ENCODE measurements at places on chromosomes 13 and 19.

- DNase-seq: no peak
Measured at GRCh38 chr13:44697058-44697457, 120.9 kb upstream of the TSC22D1 start.

- no peak for DNase-seq
Measured at GRCh38 chr13:110187641-110188161, 119.3 kb downstream of the COL4A1 start.

GRCh38 chr19:51240866-51241265, 10.0 kb upstream of the SIGLECL1 start:
- DNase-seq: no peak

DNA sequence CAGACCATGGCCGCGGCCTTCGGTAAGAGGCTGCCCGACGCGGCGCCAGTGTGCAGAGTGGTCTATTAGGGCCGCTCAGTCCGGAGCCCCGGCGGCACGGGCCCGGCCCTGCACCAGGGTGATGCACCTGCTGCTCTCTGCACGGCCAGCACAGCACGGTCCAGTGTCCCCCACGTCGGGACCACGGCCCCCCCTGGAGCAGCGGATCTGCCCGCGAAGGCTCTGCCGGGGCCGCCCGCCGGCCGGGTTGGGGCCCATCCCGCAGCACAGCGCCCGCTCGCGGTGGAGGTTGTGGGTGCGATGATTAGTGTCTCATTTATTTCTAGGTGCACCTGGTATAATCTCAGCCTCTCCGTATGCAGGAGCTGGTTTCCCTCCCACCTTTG, 7.9 kb downstream of the PTBP1 start:
- no peak for DNase-seq

GRCh38 chr13:28496188-28496564, 1.2 kb upstream of the FLT1 start:
- no peak for DNase-seq

GRCh38 chr13:111017755-111018459, 97.2 kb upstream of the ARHGEF7 start:
- no peak for DNase-seq

DNA sequence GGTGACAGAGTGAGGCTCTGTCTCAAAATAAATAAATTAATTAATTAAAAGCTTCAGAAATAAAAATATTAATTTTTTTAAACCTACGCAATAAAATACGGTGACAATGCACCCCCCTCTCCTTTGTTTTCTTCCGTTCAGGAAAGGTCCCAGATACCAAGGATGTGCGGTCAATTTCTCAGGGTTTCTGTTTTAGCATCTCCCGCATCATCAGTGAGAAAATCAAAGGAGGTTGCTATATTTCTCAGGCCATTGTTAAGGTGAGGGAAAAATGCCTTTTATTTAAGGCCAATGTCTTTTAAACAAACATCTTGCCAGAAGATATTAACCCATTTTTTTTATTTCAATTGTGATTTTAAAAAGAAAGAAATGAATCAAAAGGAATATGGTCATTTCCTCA, 111.7 kb downstream of the INSR start:
- no peak for DNase-seq

GRCh38 chr19:29840066-29840950, 28.5 kb downstream of the CCNE1 start:
- no peak for DNase-seq

DNA sequence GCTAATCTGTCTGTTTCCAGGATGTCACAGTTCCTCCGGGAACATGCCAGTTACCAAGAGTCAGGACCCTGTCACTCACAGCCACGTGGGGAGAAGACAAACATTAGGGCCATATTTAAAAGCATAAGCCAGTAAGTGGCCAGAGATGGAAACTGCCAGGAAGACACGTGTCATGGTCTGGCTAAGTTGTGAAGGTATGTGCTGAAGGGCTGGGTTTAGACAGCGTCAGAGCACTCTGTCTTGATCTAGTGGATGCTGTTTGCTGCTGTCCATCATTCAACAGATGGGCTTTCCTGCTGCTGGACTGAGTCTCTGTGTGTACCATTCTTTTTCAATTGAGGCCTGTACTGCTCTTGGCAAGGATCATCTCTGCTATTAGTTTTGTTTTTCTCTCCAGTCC, 128.6 kb downstream of the HS6ST3 start:
- no peak for DNase-seq

GRCh38 chr19:1310853-1311180, 25.1 kb downstream of the EFNA2 start:
- DNase-seq: no peak

DNA sequence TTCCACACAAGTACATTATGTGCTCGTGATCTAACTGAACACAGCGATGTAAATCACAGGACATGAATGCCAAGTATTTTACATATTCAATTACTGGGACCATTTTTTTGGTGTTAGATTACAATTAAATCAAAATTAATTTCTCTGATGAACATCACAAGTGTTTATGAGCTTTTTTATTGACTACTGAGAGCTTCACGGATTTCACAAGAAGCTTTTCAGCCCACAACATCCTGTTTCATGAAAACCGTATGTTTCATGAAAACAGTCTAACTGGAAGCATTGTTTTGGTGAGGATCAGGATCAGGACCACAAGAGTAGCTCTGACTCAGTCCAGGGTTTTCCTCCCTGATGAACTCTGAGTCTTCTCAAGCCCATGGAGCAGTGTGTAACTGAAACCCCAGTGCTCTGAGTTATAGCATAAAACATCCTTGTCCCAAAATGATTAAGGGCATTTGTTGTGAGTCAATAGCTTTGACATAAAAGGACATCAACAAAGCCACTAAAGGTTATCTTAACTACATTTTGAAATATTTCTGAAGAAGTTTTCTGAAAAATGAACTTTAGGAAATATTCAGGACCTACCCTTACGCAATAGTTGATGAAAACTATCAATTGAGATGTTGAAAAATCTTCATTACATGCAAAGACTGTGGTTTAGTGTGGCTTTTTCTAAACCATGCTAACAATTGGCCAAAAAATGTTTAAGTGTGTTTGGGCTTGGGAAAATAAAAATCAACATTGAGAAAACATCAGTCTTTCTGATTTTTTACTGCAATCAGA, 49.3 kb downstream of the UFM1 start:
- no peak for DNase-seq

DNA sequence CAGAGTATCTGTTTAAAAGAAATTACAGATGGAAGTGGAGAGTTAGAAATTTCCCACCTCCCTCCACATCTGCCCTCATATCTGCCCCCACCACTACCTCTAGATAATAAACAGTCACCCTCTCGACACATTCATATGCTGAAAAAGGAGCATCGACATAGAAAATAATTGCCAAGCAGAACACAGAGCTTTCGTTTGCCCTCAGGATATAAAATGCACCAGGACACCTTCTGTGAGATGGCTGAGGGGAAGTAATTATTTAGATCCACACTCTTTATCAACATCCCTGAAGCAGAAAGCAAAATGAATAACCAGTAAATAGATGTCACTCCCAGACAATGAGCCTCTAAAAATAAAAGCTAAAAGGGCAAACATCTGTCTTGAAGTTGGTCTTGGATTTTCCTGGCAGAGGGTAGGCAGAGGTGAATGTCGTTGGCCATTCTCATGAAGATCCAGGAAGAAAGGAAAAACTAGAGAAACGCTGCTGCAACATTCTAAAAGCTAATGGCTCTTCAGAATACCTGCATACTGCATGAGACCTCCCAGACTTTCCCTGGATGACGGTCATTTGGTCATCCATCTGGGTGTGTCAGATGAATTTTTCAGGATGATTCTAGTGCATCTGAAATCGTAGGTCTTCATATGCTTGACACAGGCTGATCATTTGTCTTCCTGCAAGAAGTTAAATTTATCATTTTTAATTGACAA, 527.5 kb downstream of the RFC3 start:
- no peak for DNase-seq

GRCh38 chr19:1265615-1266128, 3.5 kb upstream of the CIRBP start:
- DNase-seq: no peak

DNA sequence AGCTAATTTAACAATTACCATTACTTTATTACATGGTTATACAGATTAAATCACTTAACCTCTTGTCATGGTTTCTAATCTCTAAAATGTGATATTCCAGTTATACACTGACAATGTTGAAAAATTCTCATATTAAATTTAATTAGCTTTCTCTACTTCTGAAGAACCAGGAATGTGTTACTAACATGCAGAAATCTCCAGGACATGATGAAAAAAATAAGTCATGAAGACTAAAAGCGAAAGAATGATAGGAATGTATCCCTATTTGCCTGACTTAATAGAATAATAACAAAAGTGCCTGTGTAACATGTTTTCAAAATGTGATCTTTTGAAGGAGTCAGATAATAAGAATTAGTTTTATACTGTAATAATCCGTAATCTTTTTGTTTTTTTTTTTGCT, 2823.7 kb upstream of the PCDH20 start:
- DNase-seq: no peak

GRCh38 chr13:77397636-77398035, 70.7 kb upstream of the MYCBP2 start:
- DNase-seq: no peak

DNA sequence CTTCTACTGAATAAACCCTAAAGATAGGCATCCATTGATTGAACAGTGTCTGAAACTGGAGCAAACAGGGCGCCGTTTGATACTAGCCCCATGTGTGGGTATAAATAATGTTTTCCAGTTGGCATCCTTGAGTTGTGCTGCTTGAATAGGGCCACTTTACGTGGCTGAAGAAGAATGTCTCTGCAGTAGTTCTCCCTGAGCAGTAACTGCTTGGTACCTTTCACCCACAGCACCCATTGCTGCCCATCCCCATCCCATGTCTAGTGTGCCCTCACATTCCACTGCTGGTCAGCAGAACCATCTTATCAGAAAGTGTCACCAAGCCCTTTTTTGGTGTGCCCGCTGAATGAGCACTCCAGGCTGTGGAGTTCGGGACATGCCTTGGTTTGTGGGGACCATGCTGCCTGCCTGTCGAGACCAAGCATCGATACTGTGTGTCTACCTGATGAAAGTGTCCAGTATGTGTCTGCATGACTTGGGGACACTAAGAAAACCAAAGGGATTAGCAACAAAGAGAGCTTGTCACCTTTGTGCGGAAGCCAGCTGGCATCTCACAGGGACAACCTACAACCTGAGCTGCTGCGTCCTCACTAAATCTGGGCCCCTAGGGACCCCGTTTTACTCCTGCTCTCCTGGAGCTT, 162.0 kb downstream of the TM9SF2 start:
- no peak for DNase-seq

DNA sequence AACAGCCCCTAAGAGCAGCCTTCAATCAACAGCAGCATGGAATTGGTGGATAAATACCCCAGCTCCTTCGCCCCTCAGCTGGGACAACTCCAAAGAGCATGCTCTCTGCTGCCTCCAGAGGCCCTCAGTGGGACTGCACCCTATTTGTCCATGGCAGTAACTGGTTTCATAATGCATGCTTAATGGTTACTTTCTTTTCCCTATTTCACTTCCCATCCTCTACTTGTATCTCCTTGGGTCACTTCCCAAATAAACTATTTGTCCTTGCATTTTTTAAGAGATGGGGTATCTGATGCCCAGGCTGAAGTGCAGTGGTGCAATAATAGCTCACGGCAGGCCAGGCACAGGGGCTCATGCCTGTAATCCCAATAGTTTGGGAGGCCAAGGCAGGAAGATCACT, 13.5 kb upstream of the TPM4 start:
- DNase-seq: no peak

DNA sequence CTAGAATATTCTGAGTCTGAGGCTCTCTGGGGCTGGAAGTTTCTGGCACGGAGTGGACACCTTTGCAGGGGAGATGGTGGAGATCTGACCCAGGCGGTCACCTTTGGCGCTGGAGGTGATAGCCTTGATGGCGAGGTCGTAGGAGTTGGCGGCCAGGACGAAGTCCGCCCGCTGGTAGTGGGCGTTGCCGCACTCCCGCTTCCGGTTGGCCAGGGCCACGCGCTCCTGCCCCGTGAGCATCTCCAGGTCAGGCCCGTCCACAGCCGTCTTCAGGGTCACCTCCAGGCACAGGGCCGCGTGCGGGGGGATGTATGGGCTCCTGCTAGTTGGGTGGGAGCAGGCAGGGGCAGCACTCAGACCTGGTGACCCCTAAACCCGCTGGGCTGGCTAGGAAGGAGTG, 5.3 kb downstream of the FKBP8 start:
- DNase-seq: no peak

- no peak for DNase-seq
Measured at GRCh38 chr13:33184530-33184929, 101.0 kb downstream of the STARD13 start.

- no peak for DNase-seq
Measured at GRCh38 chr13:99501848-99502301, 603 bp downstream of the TM9SF2 start.

- no peak for DNase-seq
Measured at GRCh38 chr13:106151056-106151699, 384.3 kb downstream of the EFNB2 start.

- no peak for DNase-seq
Measured at GRCh38 chr19:47096721-47097120, 16.9 kb downstream of the ZC3H4 start.
